AG10803 (cell line): ENCODE measurements at places on chromosomes 2 and 18.
A peak's percentile ranks its signal among the peaks of the same experiment; 100 is the strongest.

DNA sequence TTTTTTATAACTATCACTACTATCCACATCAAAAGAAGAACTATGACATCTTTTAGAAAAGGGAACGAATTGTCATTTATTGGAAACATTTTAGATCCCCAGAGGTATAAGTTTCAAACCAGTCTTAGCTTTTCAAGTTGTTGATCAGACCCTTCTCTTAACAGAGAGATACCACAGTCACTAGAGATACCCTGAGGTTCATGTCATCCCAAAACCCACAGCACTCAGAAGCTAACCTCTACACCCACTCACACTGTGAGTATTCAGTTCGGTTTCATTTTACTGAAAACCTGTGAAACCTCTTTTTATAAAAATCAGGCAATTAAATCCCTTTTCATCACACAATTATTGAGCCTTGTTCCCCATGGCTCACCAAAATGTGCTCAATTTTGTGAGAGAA lies 156.2 kb downstream of the DTNA start:
- no peak for DNase-seq

DNA sequence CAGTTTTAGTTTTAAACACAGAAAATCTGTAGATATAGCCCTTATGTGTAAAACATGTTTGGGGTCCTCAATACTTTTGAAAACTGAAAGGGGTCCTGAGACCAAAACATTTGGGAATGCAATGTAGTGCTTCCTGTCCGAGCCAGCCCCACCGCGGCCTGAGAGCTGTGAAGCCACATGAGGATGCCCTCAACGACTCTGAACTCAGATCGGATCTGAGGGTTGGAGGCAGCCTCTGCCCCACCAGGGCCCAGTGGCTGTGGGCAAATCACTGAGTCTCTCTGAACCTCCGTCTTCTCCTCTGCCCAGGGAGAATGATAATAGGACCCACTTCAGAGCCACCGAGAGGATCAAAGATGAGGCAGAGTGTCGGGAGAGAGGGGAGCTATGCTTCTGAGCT lies 33.4 kb upstream of the HPCAL1 start:
- no peak for DNase-seq

GRCh38 chr2:33213648-33214047 lies 262.8 kb upstream of the RASGRP3 start:
- no peak for DNase-seq

- DNase-seq: no peak
These were observed 162.1 kb downstream of the KCNH7 start for GRCh38 chr2:162676515-162676914.

DNA sequence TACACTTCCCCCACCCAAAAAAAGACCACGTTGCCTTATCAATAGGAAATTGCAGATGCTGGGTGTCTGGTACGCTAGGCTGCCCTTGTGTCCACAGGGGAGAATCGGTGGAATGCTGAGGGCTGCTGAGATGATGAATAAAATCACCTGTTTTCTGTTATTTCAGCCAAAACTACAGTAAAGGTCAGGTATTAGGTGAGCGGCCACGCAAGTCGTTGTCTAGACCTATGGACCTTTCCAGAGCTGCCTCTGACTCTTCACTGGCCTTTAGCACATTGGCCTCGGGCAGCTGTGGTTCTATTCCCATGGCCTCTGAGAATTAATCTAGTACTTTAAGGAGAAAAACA lies 89.6 kb downstream of the MTCL1 start:
- no peak for DNase-seq

GRCh38 chr18:53971331-53971730 lies 253.1 kb downstream of the MBD2 start:
- DNase-seq: no peak

- peak; percentile 37 for DNase-seq
These were observed 23.4 kb downstream of the NEMP2 start for GRCh38 chr2:190511104-190511503.

DNA sequence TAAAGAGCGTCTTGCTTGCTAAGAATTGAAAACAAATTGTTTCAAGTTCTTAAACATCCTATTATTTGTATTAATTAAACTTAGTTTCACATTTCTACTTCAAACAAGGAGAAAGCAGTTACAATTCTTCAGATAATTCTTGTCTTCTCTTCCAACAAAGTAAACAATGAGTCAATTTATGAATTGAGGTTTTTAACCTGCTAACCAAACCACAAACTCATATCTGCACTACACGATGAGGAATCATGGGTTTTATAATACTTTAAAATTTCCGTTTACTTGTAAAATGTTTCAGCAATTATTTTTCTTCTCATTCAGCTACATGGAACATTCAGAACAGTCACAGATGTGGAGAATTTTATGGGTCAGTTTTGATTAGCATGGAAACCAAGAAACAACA lies 114.2 kb downstream of the SPIRE1 start:
- no peak for DNase-seq

DNA sequence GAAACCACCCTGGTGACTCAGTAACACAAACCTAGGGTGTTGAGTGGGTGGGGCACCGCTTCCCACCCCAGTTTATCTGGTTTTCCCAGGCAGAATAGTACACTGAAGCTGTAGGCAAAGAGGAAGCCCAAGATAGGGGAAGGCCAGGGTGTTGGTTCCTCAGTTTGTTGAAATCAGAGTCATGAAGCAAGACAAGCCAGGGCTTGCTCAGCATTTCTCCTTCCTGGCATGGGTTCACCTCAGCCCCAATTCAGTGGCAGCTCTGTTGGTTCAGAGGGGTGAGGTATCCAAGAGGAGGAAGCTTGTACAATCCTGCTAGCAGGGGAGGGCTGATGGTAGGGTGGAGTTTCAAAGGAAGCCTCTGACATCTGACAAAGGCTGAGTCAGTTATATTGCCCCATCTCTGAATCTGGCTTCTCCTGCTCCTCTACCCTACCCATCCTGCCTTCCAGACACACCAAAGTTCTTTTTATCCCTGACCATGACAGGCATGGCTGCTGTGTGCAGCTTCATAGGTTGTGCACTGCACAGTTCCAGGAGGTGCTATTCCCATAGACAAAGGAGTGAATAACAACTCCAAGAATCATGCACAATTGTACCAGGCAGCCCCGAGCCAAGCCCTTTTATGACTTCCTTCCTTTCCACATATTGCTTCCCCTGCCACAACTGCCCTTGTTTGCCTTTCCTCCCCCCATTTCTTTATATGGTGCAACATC lies 24.9 kb upstream of the RAB10 start:
- peak; percentile 88 for DNase-seq

GRCh38 chr2:202290970-202291369 lies 25.4 kb downstream of the NOP58 start:
- DNase-seq: no peak

DNA sequence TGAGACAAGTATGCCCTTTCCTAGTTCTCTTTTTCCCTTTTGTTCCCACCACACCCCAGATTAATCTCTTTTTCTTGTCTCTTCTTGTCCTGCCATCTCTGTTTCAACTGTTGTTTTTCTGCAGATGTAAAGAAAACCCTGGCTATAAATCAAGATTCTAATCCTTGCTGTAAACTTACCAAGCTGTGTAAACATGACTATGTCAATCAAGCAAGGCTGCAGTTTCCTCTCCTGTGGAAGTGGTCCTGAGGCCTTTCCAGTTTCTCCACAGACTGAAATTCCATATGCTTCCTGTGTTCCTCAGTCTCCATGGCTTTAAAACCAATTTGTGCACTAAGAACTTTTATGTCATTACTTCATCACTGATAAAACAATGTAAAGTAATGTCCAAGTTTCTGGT lies 288.8 kb upstream of the PIK3C3 start:
- DNase-seq: no peak

DNA sequence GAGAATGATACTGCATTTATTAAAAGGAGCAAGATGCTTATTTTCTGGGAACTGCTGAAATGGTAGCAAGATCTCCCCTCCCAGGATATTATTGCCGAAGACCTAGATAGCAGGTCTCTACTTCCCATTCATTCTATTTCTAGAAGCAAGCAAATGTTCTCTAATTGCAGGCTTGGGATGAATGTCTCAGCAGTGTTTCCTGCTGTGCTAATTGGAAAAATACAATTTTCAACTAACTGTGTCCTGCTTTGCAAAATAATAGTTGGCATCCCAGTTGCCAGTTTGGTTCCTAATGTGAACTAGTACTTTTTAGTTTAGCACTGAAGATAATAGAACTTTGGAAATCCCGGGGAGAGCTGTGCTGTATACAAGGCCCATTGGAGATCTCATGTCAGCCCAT lies 26.1 kb downstream of the SLC20A1 start:
- DNase-seq: no peak

GRCh38 chr2:170091436-170091835 lies 86.5 kb upstream of the MYO3B start:
- no peak for DNase-seq

- peak; percentile 25 for DNase-seq
These were observed 12.6 kb downstream of the ITPRID2 start for GRCh38 chr2:181904022-181904632.

GRCh38 chr2:205407984-205408383 lies 274.3 kb upstream of the NRP2 start:
- peak; percentile 86 for DNase-seq

DNA sequence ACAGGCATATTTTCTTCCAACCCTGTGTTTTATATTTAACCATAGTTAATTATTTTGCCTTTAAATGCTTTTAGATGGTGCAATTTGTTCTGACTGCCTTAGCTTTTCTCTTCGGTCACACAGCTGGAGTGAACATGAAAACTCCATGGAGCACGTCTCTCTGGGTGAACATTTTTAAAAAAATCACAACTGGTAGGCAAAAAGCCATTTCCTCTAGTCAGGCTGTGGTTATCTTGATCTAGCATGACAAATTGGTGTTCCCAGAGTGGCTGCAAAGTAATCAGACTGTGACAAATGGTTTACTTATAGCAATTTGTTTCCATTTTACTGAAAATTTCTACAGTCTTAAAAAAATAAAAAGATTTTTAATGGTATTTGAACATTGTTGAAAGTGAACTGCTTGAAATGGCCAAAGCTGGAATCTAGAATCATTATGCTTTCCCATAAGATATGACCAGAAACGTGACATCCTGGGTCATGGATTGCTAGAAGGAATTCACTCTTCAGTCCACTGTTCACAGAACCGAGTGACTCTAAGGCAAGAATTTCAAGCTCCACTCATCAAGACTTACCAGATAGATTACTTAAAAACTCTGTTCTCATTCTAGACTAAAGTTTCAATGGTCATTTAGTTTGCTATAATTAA lies 703.6 kb downstream of the CPS1 start:
- DNase-seq: no peak

DNA sequence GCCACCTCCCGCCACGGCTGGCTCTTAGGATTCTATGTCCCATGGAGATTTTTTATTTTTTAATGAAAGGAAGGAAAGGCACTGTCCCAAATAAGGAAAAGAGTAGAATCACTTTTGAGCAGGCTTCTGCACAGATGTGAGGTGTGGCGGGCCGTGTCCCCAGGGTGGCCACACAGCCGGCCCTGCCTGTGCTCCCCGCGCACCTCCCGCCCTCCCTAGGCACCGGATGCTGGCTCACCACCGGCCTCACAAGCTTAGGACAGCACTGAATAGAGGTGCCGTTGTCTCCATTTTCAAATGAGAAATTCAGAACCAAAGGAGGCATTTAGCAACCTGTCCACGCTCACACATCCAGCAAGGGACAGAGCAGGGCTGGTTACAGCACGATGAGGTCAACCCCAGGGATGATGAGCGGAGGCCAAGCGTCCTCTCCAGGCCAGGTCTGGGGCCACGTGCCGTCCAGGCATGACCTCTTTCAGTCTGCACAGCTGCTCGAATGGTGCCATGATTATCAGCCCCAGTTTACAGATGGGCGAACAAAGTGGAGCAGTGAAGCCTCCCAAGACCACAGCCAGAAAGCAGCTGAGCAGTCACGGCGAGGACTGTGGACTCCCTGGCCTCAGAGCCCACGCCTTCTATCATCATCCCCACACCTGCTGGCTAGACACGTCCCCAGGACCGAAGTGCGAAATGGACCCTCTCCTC lies 20.7 kb upstream of the TEX51 start:
- DNase-seq: no peak

DNA sequence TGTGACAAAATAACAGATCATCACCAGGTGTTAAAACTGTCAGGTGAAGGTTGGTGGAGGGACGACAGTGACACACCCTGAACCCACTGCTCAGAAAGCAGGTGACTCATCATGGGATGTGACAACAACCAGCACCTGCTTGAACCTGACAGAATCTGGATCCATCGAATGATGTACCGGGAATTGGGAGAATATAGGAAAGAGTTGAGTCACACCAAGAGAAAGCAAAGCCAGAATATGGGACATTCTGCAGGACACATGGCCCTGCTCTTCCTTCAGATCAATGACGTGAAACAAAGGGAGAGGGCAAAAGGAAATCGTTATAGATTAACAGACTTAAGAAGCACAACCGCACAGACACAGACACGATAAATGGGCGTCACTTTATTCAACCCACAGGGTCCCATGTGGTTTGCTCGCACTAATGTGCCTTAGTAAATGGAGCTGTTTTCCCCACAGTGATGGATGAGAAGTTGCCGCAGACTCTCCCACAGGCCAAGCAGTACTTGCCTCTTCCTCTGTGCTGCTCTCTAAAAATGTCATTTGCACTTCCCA lies 100.1 kb downstream of the CRACDL start:
- DNase-seq: no peak

DNA sequence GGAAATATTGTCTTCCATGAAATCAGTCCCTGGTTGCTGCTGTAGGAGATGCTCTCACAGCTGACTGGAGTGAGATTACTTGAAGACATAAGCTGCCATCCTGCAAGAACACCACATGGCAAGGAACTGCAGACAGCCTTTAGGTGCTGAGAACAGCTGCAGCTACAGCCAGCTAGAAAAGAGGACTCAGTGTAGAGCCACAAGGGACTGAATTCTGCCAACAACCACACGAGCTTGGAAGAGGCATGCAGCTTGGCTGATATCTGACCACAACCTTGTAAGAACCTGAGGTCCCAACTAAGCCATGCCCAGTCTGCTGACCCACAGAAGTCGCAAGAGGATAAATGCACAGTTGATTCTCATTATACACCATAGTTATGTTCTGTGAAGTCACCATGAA lies 181.8 kb upstream of the ARL4C start:
- peak; percentile 99 for DNase-seq

DNA sequence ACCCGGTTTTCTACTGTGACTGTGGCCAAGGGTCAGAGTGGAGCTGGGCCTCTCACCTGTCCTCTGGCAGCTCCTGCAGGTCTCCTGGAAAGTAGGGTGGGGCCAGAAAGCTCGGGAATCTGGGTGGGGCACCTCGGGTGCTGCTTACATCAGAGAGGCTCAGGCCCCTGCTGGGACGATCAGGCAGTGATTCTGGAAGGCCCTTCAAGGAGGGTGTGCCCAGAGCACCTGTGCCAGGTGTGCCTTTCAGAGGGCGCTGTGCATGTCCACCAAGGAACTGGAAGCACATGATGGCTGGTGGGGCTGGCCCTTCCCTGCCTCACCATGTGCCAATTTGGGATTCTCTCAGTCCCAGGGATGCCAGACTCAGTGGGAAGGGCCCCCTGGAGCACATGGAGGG lies 44.0 kb downstream of the ATP6V1C2 start:
- DNase-seq: no peak
